RKO (cell line): ENCODE measurements at places on chromosomes 13 and 19.

- no peak for DNase-seq
Measured at GRCh38 chr13:102742506-102742905, 31.1 kb downstream of the TEX30 start.

- no peak for DNase-seq
Measured at GRCh38 chr13:45086484-45086883, 33.8 kb upstream of the GTF2F2 start.

DNA sequence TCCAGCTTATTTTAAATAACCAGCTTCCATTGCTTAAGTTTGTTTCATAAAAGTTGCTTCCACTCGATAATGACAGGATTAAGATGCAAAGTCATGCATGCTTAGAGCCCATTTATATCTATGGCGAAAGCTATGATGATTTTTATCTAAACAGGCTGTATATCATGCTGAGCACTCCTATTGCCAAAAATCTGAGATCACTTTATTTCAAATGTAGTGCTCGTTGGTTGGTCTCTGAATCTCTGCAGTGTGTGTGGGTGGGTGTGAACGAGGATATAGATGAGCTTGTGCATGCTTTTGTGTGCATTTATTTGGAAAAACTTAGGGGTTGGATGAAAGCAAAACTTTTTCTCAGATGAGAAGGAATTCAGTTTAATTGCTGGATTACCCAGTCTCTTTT lies 27.0 kb upstream of the ARGLU1 start:
- no peak for DNase-seq

DNA sequence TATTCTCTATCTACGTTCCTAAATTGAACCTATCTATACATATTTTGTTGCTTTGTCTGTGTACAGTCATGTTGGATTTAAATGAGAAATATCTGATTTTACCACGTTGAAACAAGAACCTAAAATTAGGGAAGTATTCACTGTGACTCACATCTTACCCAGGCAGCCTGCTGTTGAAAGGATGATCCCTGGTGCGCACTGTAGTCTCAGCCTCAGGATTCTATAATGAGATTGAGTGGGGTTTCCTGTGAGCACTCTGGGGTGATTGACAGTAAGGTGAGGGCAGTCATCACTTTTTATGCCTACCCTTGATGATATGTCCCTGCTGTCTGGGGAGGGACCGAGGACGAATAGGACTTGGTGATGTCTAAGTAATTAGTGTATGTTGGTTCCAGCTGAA lies 35.4 kb downstream of the PCCA start:
- no peak for DNase-seq

DNA sequence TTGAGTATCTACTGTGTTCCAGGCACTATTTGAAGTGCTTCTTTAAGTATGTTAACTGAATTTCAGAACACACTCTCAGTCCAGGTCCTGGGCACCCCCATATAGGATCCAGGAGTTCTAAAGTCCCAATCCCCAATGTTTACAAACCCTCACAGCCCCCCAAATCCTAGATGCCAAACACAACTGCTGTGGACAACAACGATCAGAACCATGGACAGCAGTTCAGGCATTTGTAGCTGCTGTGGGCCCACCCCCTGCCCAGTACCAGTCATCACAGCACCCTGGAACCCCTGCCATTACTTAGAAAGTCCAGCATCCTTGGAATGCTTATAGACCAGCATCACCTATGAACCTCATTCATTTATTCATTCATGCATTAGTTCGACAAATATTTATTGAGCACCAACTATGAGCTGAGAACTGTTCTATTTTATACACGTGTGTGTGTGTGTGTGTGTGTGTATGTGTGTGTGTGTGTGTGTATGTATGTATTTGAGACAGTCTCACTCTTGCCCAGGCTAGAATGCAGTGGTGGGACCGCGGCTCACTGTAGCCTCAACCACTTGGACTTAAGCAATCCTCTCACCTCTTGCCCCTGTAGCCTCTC lies 19.3 kb upstream of the SDHAF1 start:
- DNase-seq, result peak; percentile 57

- DNase-seq, result no peak
Measured at GRCh38 chr19:16022251-16022650, 54.0 kb upstream of the TPM4 start.

DNA sequence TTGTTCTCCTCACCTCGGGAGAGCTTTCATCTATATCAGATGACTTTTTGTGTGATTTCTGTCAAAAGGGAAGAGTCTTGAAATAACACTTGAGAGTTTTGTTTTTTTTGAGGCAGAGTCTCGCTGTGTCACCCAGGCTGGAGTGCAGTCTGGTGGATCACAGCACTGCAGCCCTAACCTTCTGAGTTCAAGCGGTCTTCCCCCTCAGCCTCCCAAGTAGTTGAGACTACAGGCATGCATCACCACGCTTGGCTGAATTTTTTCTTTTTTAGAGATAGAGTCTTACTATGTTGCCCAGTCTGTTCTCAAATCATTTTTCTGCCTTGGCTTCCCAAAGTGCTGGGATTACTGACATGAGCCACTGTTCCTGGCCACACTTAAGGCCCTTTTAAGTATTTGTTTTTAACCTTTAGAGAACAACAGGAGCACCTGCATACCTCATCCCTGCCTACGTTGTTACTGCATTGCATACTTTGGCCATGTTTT lies 11.4 kb downstream of the NDFIP2 start:
- no peak for DNase-seq

GRCh38 chr13:96934889-96935489 lies 59.3 kb downstream of the OXGR1 start:
- no peak for DNase-seq

DNA sequence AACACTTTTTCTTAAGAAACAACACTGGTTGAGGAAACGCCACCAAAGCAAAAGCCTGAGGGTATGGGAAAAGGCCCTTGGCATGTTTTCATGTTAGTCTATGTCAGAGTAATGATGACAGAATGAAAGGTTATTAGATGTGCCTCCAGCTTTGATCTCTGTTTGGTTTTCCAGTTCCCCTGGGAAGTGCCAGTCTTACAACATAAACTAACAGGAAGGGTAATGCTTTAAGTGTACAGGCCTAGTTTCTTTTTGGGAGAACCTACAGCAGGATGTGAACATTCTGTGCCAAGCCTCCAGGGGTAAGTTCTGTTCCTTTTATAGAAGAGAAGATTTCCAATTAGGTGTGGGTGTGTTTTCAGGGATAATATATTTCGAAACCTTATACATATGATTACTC lies 121.7 kb downstream of the FNDC3A start:
- no peak for DNase-seq

GRCh38 chr13:99119656-99120055 lies 81.0 kb upstream of the UBAC2 start:
- no peak for DNase-seq

DNA sequence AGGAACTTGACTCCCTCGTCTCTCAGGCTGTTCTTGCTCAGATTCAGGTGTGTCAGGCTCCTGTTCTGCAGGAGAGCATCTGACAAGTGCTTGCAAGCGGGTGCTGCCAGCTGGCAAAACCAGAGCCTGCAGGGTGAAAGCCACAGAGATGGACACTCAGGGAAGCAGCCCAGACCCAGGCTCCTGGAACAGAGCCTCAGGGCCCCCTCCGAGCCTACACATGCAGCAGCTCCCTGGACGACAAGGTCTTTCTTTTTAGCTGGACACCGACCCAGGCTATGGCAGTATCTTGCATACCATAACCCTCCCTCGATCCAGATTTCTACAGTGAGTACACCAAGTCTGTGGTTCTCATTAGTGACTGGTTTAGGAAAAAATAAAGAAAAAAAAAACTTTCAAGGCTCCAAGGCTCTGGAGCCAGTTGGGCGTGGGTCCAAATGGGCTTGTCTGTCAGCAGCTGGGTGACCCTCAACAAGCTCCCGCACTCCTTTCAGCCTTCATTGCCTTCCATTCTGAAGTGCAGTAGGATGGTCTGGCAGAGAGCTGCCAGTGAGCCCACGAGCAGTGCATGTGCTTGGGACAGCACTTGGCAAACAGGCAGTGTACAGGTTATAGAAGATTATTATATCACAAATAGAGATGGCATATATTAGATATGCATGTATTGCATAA lies 29.9 kb downstream of the NLRP13 start:
- no peak for DNase-seq

- DNase-seq, result peak; percentile 55
Measured at GRCh38 chr19:459724-460511, 915 bp downstream of the SHC2 start.

GRCh38 chr13:20815464-20815863 lies 41.7 kb upstream of the EEF1AKMT1 start:
- no peak for DNase-seq

- no peak for DNase-seq
Measured at GRCh38 chr13:83211301-83211700, 671.0 kb downstream of the SLITRK1 start.

DNA sequence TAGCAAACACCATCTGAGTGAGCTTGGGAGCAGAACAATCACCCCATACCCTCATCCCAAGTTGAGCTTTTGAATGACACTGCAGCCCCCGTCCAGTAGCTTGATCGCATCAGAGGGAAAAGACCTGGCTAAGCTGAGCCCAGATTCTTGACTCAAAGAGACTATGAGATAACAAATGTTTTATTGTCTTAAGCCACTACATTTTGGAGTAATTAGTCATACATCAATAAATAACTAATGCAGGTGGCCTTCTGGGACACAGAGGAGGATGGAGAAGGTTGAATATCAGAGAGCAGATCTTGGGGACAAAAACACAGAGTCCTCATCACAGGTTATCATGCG lies 24.6 kb upstream of the IGSF23 start:
- peak; percentile 21 for DNase-seq

DNA sequence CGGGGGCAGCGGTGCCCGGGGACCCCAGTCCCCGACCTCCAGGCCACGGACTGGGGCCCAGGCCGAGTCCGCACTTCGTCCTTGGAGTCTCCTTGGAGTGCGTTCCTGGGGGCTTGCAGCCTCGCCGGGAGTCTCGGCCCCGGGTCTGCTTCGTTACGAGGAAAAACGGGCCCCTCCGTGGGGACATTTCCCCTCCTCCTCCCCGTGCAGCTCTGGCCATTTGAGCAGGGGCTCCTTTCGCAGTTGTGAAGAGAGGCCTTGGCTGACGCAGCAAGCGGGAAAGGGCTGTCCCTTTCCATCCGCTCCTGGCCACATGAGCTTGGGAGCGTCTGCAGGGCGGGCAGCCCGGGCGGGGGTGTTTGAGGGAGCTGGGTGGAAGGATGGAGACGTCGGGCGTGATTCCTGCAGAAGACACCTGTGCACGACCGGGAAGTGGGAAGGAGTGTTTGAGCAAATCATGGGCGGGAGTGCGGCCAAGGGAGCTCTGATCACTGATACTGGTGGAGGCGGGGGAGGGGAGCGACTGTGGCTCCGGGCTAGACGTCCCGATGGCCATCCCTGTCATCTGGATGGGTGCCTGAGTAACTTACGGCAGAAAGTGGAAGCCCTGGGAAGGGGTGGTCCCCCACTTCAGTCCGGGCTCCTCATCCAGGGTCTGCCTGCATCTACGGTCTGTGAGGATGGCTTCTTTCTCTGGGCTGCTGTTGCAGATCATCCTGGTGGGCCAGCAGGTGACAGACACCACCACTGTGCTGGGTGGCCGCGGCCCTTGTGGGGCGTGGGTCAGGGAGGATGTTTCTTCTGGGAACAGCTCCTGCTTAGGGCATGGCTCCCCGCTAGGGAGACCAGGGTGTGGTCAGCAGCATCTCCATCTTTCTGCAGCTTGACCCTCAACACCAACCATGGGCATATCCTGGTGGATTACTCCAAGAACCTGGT lies 736 bp downstream of the GPI start:
- peak; percentile 48 for DNase-seq

DNA sequence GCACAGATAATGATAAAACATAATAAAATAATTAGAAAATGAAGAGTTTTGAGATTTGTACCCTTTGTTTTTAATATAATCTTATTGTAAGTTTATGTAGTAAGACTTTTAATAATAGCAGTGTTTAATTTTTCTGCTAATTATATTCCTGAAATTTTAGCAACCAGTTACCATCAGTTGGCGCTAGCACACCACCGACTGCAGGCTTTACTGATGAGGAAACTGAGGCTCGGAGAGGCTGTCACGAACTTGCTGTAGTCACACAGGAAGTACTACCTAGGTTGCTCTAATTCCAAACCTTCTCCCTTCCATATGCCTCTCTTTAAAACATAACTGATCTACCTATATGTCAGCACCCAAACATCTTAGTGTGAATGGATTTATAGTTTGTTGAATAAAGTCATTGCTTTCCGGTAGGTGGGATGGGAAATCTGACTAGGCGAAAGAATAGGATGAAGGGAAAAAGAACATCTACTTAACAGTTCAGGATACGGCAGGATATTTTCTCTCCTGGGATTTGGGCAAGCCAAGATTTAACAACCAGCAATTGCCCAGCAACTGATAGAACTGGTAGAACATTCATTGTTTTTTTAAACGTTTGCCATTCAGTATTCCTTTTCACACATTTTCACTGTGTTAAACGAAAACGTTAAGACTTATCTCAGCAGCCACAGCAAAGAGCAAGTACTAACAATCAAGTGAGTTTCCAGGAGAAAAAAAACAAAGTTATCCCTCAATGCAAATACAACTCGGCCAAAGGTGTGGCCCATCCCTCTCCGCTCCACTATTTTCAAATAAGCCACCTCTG lies 822 bp upstream of the RFXAP start:
- DNase-seq, result no peak

DNA sequence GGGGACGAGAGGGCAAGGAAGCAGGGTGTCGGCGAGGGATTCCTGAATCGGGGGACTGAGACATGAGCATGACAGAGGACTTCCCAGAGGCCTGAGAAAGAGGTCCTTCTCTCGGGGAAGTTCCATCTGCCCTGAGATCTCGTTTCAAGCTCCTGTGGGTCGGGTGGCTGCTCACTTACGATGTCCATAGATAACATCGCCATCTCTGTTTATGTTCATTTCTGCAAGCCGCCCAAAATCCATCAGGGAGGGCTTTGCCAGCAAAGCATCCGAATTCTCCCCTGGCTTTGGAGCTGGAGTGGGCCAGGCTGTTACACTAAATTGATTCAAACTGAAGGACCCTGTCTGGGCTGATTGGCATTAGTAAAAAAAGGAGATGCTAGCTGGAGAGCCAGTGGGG lies 5.9 kb downstream of the DMKN start:
- no peak for DNase-seq

DNA sequence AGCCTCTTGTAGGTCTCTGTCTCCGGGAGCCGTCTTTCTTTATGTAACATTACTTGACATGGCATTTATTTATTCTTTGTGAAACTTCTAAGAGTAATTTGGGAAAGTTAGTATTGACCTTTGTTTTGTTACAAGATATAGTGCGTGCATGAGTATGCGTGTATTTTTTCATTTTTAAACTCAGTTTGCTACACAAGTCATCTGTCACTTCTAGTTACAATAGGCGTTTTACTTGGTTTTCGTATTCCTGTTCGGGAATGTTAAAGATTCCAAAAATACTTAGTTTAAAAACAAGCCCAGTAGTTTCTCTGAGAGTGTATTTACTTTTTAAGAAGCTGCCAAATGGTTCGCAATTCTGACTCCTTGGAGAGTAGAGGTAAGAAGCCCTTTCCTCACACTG lies 3.2 kb downstream of the PDS5B start:
- DNase-seq, result no peak

GRCh38 chr13:46860722-46861121 lies 36.1 kb downstream of the HTR2A start:
- DNase-seq, result no peak

- DNase-seq, result no peak
Measured at GRCh38 chr19:11181488-11181887, 15.9 kb downstream of the KANK2 start.

GRCh38 chr13:23811366-23812062 lies 77.7 kb downstream of the MIPEP start:
- DNase-seq, result no peak

GRCh38 chr19:45729800-45730290 lies 851 bp downstream of the FBXO46 start:
- DNase-seq, result peak; percentile 61
